ENCODE measurements at places on chromosomes 11 and 22.

- no peak for DNase-seq
Measured at GRCh38 chr11:112310419-112310818, 49.8 kb upstream of the PLET1 start.

- no peak for DNase-seq
Measured at GRCh38 chr11:47333526-47333845, 19.0 kb downstream of the MYBPC3 start.

DNA sequence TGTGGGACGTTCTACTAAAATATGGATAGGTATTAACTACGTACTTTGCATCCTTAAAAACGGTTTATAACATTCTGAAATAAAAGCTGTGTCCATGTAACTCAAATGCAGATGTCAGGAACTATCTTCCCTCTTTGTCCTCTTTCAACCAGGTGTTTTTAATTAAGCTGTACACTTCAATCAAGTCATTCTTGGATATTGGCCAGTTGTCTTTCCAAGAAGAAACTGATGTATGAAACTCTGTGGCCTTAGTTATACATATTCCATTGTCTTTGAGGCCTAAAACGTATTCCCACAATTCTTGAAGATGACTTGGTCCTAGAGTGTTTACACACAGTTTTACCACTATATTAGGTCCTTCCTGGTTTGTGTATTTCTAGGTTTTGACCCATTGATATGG, 249.0 kb upstream of the CNTN5 start:
- DNase-seq: no peak

DNA sequence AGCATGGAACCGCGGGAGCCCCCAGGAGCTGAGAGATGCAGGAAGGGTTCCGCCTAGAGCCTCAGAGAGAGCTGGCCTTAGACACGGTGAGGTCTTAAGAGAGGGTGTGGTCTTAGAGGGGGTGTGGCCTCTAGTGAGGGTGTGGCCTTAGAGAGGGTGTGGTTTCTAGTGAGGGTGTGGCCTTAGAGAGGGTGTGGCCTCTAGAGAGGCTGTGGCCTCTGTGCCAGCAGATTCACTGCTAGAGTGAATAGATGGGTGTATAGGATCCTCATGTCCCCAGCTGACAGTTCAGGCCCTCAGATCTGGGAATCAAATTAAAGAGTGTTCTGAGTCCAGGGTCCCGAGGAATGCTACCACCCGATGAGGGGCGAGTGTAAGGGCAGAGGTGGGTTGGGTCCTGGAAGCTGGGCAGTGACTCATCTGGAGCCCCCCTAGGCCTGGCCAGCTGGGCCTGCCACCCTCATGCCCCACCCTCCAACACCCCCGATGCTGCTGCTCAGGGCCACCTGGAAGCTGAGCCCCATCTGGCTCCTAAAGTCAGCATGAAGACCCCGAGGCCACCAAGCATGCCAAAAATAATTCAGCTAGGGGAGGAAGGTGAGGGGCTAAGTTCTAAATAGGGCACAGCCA, 49.5 kb downstream of the IGF2 start:
- DNase-seq: no peak

DNA sequence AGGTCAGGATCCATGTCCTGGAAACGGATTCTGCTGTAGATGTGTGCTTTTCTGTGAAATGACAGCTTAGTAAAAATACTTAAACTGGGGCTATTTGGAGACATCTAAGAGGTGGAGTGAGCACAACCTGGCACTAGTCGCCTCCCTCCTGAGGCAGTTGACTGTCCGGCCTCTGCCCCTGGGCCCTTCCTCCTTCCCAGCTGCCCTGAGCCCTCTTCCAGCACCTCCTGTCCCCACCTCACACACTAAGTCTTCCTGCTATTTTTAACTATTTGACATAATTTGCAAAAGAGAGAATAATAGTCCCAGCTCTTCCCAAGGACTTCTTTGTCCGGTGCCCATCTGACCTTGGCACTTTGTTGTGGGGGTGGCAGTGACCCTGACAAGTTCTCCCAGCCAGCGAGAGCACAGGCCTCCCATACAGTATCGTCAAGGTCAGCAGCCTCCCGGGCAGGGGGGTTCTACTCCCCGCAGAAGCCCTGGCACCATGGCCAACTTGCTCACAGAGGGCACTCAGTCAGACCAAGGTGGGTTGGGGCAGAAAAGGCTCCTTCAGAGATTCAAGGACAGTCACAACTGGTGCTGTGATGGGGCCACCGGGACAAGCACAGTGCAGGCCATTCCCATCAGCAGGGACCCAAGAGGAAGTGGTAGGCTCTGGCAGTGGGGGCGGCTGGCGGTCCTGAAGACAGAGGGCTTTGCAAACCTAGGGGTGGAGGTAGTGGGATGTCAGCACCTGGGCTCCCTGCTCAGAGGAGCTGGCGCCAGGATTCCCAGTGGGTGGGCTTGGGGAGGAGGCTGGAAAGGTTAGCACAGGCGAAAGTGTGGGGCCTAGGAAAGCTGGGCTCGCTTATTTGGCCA, 5.5 kb upstream of the NEAT1 start:
- no peak for DNase-seq

- DNase-seq: no peak
Measured at GRCh38 chr11:17412488-17413180, 24.2 kb upstream of the KCNJ11 start.

DNA sequence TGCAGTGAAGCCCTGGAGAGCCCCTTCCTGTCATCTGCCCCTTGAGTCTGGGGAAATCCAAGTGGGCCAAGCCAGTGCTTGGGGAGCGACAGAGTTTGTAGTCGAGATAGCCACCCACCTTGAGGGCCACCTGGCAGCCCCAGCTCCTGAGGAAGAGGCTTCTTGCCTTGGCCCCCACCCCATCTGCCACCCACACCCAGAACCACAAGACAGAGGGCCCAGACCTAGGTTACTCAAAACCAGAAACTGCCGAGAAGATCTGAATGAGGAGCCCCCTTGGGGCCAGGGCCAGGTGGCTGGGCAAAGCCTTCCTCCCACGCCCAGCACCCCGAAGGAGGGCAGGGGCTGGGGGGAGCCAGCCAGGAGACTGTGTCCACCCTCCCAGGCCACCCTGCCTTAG, 18.8 kb upstream of the PRR5 start:
- DNase-seq: no peak

GRCh38 chr11:833114-833791, 501 bp downstream of the CD151 start:
- no peak for DNase-seq

GRCh38 chr11:9030601-9031000, 26.8 kb upstream of the NRIP3 start:
- no peak for DNase-seq

DNA sequence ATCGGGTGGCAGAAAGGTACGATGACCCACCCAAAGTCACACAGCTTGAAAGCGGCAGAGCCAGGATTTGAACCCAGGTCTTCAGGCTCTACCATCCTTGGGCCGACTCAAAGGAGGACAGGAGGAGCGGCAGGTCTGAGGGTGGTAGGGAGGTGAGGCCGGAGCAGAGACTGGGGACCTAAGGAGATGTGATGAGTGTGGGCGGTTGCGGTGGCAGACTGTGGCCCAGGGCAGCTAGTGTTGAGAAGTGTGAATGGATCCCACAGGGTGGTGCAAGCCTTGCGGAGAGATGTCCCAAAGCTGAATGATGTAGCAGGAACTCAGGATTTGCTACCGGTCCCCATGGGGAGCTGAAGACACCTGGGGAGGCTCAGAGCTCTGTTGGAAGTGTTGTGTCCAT, 180.2 kb downstream of the MYO18B start:
- DNase-seq: no peak

DNA sequence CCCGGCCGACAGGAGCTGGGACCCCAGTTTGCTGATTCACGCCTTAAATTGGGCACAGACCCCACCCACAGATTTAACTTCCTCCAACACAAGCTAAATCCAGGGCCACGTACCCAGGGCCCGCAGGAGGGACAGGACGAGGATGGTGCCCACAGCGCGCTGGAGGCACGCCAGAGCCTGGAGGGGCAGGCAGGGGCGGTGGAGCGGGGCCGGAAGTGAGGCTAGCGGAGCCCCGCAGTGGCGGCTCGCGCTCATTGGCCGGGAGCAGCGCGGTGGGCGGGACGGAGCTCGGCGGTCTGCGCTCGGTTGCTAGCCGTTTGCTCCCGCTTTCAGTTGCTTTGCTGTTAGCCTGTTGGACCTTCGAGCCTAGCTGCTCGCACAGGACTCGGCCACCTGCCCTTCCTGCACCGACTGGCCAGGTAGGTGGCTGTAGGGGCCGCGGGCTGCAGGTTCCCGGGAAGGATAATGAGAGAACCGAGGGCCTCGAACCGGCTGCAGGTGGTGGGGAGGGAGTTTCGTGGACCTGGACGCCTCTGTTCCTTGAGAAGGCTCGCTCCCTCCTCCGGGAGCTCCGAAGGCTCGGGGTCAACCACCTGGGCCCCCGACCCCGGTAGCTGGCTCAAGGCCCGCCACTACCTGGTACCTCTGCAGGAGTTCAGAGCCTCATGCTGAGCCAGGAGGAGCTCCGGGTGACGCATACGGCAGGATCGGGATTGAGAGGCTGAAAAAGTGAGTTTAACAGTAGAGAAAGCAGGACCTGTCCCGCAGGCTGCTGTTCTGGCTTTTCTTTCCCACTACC, at the start of gene CCDC134:
Gene CCDC134, plus strand, starts transcription at position 332 of the 799 bp plus-strand sequence. CDS start 8,212 bp downstream, outside the sequence.
- peak; percentile 84 for DNase-seq

DNA sequence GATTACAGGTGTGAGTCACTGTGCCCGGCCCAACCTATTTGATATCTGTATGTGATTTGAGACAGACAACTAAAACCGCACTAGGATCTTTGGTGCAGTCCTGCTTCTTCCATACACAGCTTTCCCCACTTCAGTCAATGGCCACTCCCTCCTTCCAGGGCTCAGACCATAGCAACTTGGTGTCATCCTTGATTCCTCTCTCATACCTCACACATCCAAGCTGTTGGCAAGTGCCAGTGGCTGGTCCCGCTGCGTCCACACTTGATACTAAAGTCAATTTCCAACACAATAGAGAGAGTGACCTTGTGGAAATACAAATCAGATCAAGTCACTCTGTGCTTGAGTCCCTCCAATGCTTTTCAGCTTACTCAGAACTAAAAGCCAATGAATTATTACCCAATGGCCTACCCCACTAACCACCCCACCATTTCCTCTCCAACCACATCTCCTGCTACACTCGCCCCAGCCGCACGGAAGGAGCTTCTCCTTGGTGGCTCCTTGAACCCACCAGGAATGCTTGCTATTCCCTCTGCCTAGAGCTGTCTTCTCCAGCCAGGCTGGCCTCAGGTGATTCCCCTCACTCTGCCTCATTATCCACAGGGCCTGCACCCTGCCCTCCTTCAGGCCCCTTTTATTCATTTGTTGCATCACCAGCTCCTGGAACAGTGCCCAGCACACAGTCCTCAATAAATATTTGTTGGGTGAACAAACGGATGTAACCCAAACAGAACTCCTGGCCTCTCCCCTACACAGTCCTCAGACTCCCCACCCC, 12.9 kb downstream of the ABTB2 start:
- DNase-seq: no peak

DNA sequence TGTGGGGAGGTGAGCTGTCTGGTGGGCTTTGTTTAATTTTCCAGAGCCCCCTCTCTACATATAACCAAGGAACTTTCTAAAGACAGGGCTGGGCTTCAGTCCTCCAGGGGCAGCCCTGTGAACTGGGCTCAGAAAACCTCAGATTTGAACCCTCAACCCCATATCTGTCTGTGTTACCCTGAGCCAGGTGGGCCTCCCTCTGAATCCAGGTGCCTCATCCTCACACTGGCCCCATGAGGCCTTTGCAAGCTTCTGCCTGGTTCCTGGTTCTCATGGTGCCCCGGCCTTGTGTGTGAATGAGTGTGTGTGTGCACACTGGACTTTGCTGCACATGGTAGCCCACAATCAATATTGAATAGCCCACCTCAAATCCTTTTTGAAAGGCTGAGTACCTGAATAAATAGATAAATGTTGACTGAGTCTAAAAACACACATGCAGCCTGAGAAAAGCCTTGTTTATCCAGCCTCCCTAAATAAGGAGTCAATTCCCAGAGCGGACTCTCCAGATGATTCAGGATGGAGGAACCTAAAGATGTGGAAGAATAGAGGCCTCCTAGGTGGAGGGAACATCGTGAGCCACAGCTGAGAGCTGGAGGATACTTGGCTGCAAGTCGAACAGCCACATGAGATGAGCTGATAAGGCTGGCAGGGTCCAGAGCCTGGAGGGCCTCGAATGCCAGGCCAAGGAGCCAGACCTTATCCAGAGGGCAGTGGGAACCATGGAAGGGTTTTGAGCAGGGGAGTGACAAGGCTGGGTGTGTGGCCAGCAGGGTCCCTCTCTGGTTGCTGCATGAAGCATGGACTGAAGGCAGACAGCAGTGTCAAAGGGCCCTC, 28.1 kb upstream of the P2RY2 start:
- DNase-seq: no peak

DNA sequence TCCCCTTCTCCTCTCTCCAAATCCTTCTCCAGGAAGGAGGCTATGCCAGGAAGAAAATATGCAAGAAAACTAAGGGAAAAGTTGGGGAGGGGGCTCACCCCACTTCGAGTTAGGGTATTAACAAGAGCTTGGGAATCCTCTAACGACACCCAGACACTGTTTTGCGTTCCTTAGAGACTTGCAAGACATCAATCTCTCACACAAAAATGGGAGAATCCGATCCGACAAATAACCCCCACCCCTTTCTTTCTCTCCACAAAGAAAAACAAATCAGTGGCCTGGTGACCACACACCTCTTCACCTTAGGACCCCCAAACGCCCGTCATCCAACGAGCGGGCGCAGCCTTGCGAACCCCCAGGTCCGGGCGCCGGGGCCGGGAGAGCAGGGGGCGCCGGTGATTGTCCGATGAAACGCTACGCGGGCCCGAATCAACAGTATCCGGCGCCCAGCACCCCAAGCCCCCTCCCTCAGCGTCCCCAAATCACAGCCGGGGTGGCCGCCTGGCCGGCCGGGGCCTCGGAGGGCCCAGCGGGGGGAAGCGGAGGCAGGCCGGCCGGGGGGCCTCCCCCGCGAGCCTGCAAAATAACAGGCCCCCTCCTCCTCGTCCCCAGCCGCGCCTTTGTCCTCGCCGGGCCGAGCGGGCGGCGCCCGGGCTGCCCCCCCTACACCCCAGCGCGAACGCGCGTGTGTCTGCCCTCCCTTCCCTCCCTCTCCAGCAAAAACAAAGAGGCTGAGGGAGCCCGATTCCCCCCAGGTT, 690 bp downstream of the CSNK1E start:
- peak; percentile 23 for DNase-seq

GRCh38 chr11:68927280-68928135, 23.8 kb downstream of the IGHMBP2 start:
- DNase-seq: no peak

GRCh38 chr11:114914231-114915005, 236.1 kb downstream of the NXPE2 start:
- DNase-seq: no peak

DNA sequence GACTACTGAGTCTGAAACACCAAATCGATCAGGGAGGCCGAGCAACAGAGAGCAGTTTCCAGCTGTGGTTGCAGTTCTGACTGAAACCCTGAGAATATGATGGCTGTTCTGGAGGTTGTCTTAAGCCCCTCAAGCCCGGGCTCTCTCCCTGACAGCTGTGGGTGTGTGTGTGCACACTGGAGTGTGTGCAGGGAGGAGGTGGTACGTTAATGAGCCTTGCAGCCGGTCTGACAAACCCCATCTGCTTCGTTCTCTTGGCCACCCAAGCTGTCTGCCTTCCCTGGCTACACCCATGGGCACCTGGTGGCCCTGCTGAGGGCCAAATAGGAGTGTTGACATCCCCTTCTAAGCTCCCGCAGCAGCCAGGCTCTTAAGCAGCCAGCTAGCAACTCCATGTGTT, 189.8 kb downstream of the KIRREL3 start:
- DNase-seq: no peak
